ENCODE measurements at places on chromosomes 1 and 21.

- DNase-seq, result no peak
Observed at GRCh38 chr1:97243973-97244560, 522.5 kb downstream of the PTBP2 start.

GRCh38 chr1:19957779-19958178 lies 21.6 kb downstream of the PLA2G2A start:
- no peak for DNase-seq

GRCh38 chr1:156458181-156458503 lies 42.4 kb downstream of the MEF2D start:
- DNase-seq, result no peak

DNA sequence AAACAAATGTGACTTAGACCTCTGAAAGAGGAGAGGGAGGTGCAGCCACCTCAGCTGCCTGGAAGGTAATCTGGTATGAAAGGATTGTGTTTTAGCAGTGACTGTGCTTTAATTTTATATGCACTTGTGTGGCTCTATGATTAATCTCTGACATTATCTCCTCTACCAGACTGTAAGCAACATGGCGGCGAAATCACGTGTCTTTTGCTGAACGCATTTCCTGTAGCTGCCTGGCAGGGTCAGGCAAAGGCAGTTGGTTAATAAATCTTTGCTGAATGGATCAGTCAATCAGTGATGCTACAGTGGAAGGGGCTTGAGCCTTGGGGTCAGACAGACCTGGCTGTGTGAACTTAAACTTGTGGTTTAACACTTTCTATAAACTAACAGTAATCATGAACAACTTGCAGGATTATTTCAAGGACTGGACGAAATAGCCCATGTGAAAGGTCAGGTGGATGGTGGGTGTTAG lies 96.9 kb downstream of the ADSS2 start:
- no peak for DNase-seq

DNA sequence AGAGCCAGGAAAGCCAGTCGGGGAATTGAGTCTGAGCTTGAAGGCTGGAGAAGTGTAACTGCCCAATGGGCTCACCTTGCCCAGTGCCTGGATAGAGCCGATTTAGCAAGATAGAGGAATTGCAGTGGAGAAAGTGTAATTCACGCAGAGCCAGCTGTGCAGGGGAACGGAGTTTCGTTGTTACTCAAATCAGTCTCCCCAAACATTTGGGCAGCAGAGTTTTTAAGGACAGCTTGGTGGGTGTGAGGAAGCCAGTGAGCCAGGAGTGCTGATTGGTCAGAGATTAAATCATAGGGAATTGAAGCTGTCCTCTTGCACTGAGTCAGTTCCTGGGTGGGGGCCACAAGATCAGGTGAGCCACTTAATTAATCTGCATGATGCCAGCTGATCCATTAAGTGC lies 28.4 kb upstream of the NLRP3 start:
- DNase-seq, result no peak

GRCh38 chr1:182426442-182427430 lies 23.2 kb upstream of the RGSL1 start:
- DNase-seq, result no peak

- DNase-seq, result no peak
Observed at GRCh38 chr1:212565571-212566305, 42.8 kb upstream of the ATF3 start.

DNA sequence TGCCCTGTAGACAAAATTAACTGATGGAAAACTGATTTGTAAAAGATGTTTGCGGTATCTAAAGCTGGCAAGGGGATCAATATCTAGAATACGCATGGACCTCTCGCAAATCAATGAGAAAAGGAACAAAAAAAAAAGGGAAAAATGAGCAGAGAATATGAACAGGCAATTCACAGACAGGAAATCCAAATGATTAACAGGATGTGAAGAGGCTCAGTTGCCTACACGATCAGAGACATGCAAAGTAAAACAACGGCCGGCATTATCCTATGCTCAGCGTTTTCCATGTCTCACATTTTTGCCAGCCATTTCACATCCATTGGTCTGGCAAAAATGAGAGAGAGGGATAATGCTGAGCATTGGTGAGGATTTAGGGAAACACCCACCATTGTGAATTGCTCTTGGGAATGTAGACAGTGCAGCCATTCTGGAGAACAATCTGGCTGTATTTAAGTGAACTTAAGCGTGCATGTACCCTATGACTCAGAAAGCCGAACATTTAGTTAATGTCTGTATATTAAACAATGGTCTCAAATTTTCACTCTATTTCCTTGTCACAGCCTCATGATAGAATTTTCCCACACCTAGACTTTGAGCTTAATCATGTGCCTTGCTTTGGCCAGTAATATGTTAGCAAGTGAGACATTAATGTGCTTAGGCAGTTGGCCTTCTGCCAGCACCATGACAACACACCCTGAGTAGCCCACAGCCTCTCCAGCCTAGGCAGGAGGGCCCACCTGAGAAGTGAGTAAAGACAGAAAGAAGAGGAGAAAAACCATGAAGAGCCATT lies 61.0 kb upstream of the NBPF3 start:
- DNase-seq, result no peak

DNA sequence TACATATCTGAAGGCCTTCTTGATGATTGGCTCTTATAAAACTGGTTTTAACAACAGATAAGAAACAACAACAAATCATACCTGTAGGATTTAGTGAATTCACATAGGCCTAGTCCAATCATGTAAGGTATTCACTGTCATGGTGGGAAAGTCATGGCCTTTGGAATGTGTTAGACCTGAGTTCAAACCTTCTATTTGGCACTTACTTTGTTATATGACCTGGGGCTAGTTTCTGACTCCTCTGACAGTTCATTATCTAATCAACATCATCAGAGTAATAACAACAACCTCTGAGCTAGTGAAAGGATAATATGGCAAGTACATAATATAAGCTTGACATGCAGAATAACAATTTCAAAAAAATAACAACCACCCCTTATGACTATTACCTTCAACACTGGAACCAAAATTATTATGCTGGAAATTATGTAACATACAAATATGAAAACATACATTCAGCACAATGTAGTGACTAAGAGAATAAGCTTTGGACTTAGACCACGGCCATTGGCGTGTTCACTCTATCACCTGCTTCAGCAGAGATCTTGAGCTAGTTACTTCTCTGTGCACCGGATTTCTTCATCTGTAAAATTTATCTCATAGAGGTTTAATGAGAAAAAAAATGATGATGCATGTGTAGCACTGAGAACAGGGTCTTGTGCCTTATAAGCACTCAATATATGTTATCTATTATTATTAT lies 597.6 kb downstream of the LMO4 start:
- no peak for DNase-seq

All from anterior cingulate cortex (tissue), 58 donors.